ENCODE measurements at places on chromosomes 1 and 21. TPM values are rescaled to one million over a fixed set of nuclear protein-coding genes. Genes with fewer than 3 reads are reported as not detected.

Gene S100B
- total RNA-seq: not detected

Gene OR6N1
- not detected for total RNA-seq

Gene BRDT
- not detected for total RNA-seq

Gene SLC44A3
- total RNA-seq: 3.6 TPM

Gene AK5
- 31.5 TPM for total RNA-seq

DNA sequence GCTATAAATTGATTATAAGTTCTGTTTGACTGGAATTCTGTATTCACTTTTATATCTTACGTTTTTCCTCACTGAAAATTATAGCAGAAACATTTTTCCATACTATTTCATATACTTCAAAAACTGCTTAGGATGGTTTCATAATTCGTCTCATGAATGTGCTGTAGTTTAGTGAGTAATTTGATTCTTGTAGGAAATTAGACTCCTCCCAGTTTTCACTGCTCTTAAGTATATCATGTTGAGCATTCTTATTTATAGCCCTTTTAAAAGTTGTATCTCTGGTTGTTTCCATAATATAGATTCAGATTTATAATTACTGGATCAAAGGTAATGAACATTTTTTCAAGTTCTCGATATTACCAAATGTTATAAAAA is 250.6 kb downstream of the FMN2 start:
- DNase-seq: no peak

GRCh38 chr21:20388400-20388799 is 609.8 kb upstream of the NCAM2 start:
- no peak for DNase-seq

DNA sequence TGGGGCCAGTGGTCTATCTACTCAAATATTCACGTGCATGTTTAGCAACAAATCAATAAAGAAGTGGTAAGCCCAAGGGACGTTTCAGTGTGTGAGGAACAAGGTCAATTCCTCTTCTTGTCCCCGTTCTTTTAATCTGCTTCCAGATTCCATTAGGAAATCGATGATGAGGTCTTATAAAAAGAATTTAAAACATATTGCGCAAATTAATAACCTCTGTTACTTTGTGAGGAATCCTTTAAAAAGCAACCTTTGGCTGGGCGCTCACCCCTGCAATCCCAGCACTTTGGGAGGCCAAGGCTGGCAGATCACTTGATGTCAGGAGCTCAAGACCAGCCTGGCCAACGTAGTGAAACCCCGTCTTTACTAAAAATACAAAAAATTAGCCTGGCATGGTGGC is 113.0 kb upstream of the TMPRSS2 start:
- no peak for DNase-seq

- no peak for DNase-seq
These were observed 178.1 kb upstream of the NFIA start for GRCh38 chr1:60904099-60904851.

GRCh38 chr1:218275823-218276222 is 9.3 kb upstream of the RRP15 start:
- no peak for DNase-seq

Measured in osteocyte (in vitro differentiated cells).